DMS79 treated with DMSO at 0.1 percent for 48 hours (cell line): ENCODE measurements at places on chromosomes 11 and 22.
A peak's percentile ranks its signal among the peaks of the same experiment; 100 is the strongest.

DNA sequence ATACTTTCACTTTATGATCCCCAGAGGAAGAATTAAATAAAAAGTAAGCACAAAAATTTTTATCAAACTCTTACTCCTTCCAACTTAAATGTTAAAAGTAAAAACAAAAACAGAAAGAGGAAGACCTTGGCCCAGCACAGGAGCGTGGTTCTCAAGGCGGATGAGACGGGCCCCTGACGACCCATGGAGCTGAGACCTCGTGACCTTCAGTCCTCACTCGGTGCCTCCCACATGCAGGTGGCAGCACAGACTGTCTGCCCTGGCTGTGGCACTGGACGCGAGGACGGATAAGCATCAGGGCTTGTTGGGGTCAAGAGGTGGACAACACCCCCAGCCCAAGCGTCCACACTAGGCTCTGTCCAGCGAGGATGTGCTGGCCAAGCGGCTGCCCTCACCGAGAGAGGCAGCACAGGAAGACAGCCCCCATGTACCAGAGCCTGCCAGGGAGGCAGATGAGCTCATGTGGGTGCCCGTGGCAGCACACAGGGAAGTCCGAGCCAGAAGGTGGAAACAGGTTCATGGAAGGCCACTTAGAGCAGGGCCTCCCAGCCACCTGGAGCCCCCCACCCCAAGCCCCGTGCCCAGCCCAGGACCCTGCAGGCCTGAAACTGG, 1389.8 kb downstream of the TBC1D22A start:
- no peak for DNase-seq

GRCh38 chr11:12897867-12898266, 111.2 kb upstream of the RASSF10 start:
- no peak for DNase-seq

- peak; percentile 51 for DNase-seq
Observed at GRCh38 chr11:79007771-79008402, 432.9 kb downstream of the TENM4 start.

DNA sequence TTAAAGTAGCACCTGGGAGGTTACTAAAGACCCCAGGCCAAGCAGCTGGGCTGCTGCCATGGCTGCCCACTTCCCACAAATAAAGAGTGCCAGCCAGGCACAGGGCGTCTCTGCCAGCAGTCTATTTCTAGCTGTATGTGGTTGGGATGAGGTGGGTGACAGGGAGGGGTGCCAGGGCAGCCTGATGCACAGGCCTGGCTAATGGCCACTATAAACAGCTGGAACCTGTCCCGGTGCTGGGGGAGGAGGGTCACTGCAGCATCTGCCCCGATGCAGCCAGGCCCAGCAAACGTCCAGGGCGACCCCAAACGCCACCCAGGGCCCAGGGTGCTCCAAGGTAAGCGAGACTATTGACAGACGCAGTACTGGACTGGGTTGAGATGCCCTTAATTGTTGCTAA, 37.4 kb downstream of the SCUBE1 start:
- no peak for DNase-seq

GRCh38 chr11:12496181-12497025, 119.0 kb downstream of the PARVA start:
- peak; percentile 44 for DNase-seq

DNA sequence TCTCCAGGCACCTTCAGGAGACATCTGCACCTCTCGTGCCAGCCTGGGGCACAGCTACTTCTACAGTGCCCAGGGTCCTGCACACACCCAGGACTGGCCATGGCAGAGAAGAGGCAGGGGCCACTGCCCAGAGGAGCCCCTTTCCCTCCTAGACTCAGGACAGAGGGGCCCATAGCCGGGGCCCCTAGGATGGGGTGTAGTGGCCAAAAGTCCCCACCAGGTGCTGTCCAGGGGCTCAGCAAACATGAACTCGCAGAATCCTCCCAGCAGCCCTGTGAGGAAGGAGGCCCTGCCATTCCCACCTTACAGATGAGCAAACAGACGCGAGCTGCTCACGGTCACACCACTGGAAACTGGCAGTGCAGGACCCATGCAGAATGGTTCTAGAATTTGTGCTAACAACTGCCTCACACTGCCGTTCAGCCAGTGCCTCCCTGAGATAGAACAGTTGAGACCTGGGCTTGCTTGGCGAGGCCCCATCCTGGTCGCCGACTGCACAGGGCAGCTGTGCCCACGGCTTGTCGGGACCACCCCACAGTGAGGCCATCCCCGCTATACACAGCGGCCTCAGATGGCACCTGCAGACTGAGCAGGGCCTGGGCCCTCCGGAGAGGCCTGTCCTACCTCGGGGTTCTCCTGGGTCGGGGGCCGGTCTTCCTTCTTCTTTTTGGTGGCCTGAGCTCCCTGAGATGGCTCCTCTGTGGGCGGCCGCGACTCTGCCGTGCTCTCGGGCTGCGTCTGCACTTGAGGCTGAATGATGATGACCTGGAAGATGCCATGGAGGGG, 96.4 kb downstream of the PHF21B start:
- DNase-seq: no peak

DNA sequence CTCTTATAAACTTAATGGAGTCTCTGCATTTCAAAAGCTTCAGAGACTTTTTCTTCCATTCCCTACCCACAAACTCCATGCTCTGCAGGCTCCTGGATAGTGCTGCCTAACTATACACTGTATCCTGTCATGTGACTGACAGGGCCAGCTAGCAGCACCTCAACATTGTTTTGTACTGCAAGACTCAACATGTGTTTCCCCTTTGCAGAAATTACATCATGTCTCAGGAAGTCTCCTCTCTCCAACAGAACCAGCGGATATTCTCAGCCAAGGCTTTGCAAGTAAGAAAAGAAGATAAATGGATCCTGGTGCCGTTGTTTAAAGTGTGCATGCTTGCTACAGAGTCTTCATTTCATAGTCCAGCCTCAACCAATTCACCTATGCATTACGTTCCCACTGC, 164.0 kb upstream of the UBASH3B start:
- DNase-seq: no peak

GRCh38 chr11:72446929-72447769, 12.8 kb upstream of the CLPB start:
- DNase-seq: peak; percentile 71

DNA sequence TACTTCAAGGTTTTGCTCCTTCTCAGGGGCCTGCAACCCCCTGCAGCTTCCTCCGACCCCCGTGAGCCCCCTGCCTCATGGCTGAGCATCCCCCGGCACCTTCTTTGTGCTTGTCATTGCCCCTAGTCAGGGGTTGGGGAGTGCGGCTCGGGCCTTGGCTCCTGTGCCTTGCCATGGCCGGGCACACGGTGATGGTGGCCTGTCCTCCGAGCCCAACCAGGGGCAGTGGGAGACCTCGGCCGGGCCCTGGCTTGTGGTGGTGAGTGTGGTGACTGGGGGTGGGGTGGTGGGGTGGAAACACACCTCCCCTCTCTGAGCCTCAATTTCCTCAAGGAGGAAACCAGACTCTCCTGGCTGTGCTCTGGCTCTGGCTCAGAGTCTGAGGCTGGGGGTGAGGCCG, 1.5 kb upstream of the MRGPRG start:
- DNase-seq: no peak

GRCh38 chr11:2651826-2652271, 47.9 kb downstream of the KCNQ1OT1 start:
- DNase-seq: no peak

- no peak for DNase-seq
Observed at GRCh38 chr11:8638300-8638699, 44.2 kb downstream of the TRIM66 start.

- DNase-seq: no peak
Observed at GRCh38 chr22:22865311-22866072, 22.1 kb upstream of the IGLL5 start.
